ENCODE measurements at places on chromosomes 12 and 14.

DNA sequence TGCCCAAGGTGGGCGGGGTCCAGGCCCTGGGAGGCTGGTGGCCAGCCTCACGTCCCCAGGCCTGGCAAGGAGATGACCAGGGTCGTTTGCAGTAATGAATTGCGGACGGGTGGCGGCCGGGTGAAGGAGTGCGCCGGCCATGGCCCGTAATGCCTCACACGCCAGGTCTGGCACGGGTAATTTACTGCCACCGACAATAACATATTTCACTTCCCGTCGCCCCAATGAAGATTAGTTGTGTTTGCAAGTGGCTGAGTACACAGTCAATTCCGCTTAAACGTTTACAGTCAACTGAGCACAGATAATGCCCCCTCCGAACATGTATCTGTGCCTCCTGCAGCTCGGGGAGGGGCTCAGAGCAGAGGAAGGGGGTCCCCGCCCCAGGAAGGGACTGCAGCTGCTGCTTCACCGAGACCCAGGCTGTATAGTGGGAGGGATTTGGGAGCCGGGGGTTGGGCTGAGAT lies 48.3 kb downstream of the MVK start:
- DNase-seq, result no peak

DNA sequence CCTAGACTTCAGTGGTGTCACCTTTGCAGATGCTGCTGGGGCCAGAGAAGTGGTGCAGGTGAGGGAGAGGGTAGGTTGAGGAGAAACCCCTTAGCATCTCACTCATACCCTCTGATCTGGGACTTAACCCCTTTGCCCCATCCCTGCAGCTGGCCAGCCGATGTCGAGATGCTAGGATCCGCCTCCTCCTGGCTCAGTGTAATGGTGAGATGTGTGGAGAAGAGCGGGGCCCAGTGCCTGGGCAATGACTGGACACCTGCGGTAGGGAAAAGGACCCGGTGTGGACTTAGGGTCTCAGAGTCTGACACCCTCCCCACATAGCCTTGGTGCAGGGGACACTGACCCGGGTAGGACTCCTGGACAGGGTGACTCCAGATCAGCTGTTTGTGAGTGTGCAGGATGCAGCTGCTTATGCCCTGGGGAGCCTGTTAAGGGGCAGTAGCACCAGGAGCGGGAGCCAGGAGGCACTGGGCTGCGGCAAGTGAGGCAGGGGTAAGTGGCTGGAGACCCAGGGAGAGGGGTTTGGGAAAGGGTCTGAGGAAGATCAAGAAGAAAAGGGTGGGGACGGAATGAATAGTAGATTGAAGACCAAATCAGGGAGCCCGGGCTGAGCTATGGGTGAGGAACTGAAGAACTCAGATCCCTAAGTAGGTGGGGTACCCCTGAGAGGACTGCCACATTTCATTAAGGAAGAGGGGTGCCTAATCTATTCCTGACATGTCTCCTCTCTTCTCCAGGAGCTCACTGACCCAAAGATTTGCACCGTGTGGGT lies 7.6 kb downstream of the B4GALNT1 start:
- DNase-seq, result no peak

DNA sequence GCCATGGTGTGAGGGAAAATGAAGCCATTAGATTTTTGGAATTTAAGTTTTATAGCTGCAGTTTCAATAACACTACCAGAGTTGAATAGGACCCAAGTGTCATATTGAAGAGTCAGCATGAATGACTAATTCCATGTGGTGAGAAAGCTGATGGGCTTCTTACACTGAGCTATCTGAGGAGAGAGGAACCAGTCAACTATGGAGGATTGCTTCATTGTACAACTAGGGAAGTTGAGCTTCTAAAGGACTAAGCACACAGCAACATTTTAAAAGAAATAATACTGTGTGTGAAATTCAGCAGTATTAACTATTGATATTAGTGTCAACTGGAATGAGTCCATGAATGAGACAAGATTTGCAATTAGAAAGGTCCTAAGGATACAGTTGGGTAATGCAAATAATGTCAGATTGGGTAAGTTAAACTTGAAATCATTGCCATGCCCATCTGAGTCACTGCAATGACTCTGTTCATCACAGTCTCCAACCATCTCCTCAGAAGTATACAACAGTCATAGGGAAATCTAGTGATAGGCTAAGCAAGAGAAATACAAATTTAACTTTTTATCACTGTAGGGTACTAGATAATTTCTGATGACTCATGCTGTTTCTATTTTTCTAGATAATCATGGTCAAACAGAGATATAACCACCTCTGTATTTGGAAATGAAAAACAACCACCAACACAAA lies 394.2 kb downstream of the FSCB start:
- DNase-seq, result no peak

DNA sequence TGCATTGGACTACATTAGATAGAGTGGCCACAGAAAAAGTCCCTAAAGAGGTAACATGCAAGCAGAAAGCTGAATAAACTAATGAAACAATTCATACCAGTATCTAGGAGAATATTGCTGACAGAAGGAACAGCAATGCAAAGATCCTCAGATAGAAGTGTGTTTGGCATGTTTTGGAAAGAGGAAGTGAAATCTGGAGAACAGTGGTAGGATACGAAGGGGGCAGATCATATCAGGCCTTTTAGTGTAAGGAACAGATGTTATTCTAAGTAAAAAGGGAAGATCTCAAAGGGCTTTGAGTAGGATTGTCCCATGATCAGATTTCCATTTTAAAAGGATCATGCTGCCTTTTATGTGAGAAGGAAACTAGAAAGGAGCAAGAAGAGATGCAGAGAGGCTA lies 342.9 kb downstream of the PAWR start:
- DNase-seq, result no peak

DNA sequence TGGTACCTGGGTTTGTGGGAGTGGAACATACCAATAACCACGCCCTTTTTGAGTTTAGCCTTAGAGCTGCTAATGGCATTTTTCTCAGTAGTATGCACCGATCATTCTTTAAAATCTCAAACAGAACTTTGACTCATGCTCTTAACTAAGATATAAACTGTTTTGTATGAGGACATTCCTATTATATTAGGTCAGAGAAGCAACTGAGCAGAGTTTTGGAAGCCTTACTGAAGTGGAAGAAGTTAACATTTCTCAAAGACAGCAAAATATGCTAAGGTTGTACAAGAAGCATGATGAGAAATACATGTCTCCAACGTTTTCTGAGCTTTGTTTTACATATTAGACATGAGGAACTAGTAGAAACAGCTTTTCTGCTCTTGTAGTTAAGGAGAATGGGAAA lies 819.2 kb downstream of the FSCB start:
- DNase-seq, result no peak

DNA sequence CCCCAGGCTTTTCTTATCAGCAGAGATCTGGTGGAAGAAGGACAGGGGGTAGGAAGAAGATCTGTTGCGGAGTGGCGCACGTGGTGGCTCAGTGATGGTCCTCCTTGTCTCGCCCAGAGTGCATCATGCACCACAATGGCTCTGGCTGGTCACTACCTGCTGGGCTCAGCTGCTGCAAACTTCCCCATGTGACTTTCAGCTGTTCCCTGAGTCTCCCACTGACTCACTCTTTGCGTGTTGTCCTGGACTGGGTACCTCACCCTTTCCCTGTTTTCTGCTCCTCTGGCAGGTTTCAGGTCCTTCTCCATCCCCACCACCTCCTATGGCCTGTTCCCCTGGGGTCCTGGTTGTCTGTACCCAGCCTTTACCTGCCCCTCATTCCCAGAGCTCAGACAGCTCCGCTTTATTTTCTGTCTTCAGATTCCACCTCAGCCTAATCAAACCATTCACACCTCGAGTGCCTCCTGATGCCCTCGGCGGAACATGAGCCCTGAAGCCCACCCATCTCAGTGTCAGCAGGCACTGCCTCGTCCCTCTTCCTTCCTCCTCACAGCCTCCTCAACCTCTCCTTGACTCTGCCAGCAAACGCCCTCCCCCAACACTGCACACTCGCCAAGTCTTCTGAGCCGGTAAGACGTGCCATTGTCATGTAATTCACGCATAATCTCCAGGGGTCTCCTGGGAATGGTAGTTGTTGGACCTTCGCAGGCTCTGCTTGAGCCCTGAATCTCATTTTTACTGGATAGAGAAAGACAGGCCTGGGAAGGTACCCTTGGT lies 1.8 kb downstream of the C1R start:
- no peak for DNase-seq

DNA sequence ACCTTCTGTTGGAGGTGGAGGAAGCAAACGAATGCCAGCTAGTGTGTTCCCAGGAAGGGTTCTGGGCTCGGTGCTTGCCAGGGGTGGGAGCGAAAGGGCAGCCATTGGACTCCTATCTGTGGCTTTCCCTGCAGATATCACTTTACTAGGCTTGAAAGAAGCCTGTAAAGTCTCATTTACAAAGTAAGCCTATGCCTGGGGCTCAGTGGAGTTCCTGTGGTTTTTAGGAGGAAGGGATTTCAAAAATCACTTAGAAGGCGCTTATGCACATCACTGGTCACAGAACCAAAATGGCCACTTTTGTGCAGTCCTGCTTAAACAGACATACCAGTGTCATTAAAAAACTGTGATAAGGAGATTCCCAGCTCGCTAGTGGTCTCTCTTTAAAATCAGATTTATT lies 22.7 kb downstream of the CLMN start:
- no peak for DNase-seq

- no peak for DNase-seq
Observed at GRCh38 chr12:25924491-25925001, 33.9 kb upstream of the RASSF8 start.

DNA sequence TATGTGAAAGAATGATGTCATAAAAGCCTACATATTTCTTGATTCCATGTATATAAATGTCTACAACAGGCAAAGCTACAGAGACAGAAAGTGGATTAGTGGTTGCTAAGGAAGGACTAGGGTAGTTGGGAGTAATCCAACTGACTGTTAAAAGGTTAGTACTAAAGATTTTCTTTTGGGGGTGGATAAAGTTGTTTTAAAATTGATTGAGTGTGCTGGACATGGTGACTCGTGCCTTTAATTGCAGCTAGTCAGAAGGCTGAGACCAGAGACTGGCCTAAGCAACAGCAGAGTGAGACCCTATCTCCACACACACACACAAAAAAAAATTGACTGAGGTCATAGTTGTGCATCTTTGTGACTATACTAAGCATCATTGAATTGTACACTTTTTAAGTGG lies 234.3 kb downstream of the C12orf50 start:
- DNase-seq, result no peak

- no peak for DNase-seq
Observed at GRCh38 chr14:100740196-100740825, 13.6 kb downstream of the DLK1 start.

GRCh38 chr12:106750524-106750923 lies 24.0 kb upstream of the RIC8B start:
- DNase-seq, result no peak

DNA sequence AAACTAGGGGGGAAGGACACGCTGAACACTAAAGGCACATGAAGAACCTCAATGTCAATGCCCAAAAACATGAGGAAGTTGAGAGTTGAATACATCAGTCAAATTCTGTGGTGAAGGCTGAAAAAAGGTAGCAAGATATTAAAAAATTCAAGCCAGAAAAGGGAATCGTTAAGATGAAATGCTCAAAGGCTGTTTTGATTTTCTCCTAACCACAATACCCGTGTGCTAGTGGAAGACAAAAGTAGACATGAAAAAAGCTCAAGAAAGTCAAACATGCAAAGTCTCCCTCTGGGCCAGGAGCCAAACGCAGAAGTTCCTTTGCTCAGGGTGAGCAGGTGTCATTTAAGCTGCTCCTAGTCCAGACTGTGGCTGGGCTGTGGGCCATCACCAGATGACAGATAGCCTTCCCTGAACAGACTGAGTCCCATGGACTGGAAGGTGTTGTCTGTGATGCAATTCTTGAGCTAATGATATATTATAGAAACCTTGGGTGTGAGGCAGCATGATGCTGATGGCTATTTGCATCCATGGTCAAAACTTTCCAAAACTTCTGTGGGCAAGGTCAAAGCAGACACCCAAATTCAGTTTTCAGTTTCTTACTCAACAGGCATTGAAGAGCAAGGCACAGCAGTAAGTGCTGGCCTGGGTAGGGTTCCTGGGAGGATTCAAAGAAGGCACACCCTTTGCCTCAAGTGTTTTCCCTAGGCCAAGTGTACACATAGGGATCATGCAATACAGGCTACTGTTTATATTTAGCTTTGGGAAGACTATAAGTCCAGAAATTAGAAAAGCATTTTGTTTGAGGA lies 81.6 kb downstream of the MYRFL start:
- DNase-seq, result no peak

DNA sequence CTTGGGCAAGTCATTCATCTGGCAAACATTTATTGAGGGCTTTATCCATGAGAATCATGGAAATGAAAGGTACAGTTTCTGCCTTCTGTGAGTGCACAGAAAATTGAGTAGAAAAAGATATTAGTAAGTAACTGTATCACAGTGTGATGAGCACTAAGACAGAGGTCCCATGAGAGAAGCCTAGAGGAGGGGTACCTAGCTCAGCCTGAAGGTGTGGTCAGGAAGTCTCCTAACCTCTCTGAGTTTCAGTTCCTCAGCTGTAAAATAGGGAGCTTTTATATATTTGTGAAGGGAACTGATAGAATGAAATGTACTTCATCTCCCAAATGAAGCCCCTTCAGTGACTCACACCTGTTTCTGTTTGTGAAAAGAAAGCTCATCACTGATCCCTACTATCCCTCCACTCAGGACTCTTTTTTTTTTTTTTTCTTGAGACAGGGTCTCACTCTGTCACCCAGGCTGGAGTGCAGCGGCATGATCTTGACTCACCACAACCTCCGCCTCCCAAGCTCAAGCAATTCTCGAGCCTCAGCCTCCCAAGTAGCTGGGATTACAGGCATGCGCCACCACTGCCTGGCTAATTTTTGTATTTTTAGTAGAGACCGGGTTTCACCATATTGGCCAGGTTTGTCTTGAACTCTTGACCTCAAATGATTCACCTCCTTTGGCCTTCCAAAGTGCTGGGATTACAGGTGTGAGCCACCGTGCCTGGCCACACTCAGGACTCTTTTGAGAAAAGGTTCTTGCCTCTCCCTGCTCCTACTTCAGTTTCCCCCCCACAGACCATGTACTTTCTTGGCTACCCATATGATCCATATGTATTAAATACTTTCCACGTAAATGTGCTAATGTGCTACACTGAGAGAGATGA lies 93.7 kb upstream of the FUT8 start:
- no peak for DNase-seq

DNA sequence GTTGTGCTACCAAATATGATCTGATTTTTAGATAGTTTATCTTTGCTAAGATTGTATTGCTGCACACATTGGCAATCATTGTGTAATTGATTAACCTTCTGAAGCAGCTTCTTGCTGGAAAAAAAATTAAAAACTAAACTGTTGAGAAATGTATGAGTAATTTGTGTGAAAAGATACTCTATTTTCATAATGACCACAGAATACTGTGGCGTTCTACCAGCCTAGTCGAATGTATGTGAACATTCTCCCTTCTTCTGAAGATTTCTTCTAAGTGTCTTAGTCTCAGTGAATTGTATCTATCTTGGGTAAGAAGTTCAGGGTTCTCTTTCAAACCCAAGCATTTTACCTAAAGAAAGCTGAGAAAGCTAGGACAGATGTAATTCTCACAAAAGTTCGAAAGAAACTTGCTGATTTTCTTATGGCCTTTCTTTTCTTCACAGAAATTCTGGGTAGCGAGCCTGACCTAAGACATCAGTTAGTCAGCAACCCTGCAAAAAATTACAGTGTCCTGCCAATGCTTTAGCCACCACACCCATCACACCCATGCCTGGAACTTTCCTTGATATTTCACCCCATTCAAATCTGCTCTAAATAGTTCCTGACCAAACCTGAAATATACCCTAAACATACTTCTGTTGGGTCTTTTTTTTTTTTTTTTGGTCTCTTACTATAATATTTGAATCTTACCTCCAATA lies 27.1 kb upstream of the C12orf71 start:
- peak; percentile 36 for DNase-seq

GRCh38 chr14:60272177-60272576 lies 23.2 kb downstream of the PPM1A start:
- no peak for DNase-seq

Measured in HS-27A (cell line).